ENCODE measurements at places on chromosomes 3 and 15.

- no peak for DNase-seq
These were observed 35.1 kb upstream of the CSPG5 start for GRCh38 chr3:47613722-47614121.

DNA sequence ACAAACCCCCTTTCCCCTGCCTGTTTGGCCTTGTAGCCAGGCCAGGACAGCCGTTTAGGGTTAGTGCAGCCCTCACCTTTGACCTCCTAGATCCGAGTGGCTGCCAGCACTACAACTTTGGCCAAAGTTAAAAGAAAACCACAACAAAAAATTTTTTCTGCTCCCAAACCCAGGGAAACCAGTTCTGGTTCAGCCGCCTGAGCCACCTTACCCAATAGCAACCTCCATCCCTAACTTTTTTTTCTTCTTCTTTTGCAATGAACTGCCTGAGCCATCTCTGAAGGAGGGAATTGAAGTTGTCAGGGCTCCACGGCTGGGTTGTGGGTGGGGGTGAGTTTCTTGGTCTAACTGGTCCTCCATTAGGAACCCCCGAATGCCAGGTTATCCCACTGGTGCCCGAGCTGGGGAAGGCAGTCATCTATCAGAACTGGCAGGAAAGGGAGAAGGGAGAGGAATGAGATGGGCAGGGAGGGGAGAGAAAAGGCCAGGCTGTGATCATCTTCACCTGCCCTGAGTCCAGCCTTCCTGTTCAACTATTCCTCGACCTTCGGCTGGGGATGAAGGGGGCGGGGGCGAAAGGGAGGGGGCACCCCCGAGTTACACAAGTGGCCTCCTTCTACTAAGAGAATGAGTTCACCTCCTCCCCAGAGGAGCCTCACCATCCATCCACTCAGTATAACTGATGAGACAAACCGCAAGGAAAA lies 6.2 kb upstream of the NR2F2 start:
- DNase-seq, result no peak

DNA sequence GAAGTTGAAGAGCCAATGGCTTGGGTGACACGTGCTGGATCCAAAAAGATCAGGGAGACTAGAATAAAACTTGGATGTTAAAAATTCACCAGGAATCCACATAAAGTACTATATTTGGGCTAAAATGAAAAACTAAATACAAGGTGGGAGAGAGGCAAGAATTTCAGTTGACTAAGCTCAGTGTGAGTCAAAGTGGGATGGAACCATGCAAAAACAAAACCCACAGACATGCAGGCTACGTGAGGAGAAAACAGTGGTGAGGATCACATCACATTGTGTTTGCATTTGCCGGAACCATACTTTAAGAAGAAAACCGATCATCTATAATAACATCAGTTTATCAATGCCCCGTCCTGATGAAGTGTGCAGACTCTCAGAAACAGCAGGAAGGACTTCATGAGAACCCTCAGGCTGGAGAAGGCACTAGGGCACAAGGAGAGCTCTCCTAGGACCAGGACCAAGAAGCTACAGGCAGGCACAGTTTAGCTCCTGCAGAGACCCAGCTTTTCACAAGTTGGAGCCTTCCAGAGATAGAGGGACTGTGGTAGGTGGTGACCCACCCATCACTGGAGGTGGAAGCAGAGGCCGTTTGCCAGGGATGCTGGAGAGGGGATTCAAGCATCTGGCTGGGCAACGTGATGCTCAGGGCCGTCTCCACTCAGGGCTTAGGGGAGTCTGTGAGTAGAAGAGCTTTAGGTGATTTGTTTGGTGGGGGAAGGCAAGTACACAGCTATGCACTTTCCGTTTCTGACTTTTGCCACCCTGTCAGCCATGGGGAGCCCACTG lies 29.0 kb upstream of the NR2E3 start:
- no peak for DNase-seq

- no peak for DNase-seq
These were observed 1.8 kb downstream of the GRK7 start for GRCh38 chr3:141764986-141765385.

DNA sequence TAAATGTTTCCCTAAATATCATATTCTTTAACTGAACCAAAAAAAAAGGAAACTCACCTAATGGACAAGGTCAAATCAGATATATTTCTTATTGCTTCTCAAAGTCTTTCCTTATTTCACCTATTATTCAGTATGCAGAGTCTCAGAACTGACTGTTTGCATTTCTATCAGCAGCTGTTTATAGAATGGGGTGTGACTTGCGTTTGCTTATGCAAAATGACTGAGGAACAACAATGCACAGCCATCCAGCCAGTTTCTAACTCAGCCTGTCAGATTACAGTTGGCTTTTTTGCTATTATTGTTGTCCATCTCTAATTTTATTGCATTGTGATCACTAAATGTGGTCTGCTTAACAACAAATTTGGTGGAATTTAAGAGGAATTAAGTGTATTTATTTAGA lies 40.7 kb downstream of the RAB27A start:
- no peak for DNase-seq

- no peak for DNase-seq
These were observed 39.6 kb upstream of the TIMP4 start for GRCh38 chr3:12198301-12198700.

- DNase-seq, result peak; percentile 65
These were observed 546 bp downstream of the EIF4A2 start for GRCh38 chr3:186783731-186784515.

DNA sequence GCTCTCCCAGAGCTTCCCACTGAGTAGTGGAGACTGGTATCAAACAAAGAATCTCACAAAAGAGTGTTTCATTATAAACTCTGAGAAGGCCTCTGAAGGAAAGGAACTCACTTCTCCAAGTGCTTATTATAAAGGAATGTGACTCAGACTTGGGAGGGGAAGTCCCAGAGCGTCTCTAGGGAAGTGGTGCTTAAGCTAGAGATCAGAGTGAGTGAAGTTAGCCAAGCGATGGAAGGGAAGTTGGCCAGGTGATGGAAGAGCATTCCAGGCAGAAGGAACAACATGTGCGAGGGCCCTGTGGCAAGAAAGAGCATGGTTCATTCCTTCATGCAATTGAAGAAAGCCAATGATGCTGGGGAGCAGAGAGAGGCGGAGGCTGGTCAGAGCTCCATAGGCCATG lies 2.3 kb downstream of the XYLB start:
- no peak for DNase-seq

DNA sequence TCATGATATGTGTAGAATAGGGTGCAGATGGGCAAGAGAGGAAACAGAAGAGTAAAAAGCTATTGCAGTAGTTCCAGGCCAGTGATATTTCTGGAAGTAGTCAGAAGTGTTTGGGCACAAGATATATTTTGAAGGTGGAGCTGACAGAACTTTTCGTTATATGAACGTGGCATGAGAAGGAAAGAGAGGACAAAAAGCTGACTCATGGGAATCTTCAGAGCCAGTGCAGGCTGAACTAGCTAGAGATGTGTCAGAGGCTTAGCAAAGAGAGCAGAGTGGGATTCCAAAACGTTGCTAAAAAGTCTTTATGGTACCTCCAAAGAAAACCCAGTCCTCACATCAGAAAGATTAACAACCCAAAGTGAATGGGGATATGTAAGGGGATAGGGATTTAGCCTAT lies 28.7 kb downstream of the TRIM69 start:
- DNase-seq, result no peak
